ENCODE measurements at places on chromosomes 11 and 22. TPM values are rescaled to one million over a fixed set of nuclear protein-coding genes. Genes with fewer than 3 reads are reported as not detected.

- no peak for DNase-seq
Observed at GRCh38 chr11:92643827-92644226, 325.6 kb upstream of the MTNR1B start.

DNA sequence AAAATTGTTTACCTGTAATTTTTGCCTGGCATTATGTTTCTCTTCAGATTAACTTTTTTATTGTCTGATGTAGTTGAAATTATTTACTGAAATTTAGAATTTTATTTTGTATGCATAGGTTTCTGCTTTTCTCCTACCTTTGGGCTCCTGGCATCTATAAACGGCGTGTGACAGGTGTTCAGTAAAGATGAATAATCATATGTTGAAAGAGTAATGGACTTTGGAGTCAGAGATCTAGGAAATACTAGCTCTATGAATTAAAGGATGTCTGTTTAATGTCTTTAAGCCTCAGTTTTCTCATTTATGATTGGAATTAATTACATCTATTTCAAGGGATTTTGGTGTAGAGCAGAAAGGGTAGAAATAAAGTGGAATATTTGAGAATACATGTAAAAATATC, 7.2 kb upstream of the ANGPTL5 start:
- DNase-seq: no peak

Gene MS4A7
- total RNA-seq: not detected

Gene BLID
- not detected for total RNA-seq

DNA sequence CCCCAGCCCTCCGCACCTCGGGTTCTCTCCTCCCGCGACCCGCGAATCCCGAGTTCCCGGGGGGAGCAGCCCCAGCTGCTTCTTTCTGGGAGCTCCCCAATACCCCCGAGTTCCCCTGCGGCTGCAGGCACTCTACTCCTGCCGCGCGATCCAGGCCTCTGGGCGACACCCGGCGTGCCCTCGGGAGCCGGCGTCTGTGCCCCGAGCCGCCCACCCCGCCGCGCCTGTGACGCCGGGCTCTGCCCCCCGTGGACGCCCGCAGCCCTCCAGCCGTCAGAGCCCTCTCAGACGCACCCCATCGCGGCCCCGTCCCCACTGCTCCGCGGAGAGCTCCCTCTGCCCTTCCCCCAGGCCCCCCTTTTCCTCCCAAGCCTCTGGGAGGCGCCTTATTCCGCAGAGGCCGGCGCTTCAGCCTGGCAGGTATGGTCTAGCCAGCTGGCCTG, 422 bp downstream of the GLB1L2 start:
- no peak for DNase-seq

DNA sequence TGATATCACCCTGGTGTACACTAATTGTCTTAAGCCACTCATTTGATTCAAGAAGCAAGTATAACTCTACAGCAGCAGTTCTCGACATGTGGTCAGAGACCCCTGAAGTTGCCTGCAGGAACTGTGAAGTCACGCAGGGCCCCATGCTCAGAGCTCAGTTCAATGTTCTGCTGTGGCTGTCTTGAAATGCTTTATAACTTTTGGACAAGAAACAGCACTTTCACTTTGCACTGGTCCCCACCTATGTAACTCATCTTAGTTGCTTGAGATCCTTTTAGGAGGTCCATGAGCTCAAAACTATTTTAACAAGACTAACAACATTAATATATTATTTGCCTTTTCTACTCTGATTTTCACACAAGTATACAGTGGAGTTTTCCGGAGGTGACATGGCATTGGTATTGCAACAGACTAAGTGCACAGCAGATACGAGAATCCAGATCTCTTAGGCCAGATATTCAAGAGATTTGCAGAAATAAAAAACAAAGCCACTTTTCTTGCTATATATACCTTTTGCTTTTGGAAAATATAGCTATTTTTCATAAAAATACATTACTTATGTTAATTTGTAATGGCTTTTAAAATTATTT, 64.8 kb downstream of the PRR5L start:
- DNase-seq: no peak
